Muscle of arm (tissue), 14 donors: ENCODE measurements at places on chromosomes 5 and 9. TPM values are rescaled to one million over a fixed set of nuclear protein-coding genes. Genes with fewer than 3 reads are reported as not detected.

The CMYA5 gene
- polyA plus RNA-seq, result 280 TPM

The ENTR1 gene
- 24.7 TPM for polyA plus RNA-seq

The GDA gene
- polyA plus RNA-seq, result 1.2 TPM

DNA sequence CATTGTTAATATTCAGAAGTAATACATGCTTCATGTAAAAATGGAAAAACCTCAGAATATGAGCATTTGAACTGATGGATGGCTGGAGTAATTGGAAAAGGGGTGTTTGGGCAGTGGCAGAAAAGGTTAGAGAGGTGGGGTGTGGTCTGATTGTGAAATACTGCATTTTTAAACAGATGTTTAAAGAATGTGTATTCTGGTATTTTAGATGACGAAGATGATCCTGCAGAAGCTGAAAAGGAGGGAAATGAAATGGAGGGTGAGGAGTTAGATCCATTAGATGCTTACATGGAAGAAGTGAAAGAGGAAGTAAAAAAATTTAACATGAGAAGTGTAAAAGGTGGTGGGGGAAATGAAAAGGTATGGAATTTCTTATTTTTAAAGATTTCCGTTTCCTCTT, 18.8 kb downstream of the DDX46 start:
- DNase-seq, result no peak

DNA sequence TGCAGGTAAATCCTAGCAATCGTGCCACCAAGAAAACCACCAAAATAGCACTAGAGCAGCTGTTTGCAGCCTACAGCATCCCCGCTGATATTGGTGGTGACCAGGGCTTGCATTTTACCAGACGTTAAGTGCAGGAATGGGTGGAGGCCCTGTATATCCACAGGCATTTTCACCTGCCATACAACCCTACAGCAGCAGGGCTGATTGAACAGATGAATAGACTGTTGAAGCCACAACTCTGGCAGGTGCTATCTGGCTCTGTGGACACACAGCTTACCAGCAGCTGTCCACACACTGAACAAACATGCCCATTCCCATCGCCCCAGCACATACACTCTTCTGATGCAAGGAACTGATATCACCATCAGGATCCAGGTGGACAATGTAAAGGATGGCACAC, 154.5 kb upstream of the APC start:
- DNase-seq, result no peak

- DNase-seq, result no peak
Measured at GRCh38 chr5:130110328-130110727, 206.1 kb downstream of the CHSY3 start.

DNA sequence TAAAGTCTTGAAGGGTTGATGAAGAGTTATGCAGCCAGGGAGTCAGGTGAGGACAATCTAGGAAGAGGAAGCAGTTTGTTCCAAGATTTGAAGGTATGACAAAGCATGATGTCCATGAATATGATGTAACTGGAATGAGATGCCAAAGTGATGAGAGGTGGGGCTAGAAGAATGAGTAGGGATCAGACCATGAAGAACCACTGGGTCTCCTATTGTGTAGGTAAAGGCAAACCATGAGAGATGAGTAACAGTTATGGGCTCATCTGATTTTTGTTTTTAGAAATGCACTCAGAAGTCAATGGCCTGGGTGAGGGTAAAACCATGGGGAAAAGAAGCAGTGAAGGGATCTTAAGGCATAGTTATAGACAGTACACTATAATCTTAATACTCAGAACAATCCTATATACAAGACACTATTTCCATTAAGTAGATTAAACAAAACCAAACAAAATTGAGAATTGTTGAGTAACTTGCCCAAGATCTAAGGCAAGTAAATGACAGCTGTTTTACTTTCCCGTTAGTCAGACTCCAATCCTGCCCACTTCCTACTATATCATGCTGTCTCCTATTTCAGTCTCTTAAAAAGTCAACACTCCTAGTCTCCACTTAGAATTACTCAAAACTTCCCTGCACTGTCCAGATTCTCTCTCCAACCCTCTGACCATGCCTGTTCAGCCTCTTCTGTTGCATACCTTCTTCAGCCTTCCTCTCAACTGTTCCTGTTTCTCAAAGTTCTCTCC, 393.8 kb upstream of the MEF2C start:
- no peak for DNase-seq

DNA sequence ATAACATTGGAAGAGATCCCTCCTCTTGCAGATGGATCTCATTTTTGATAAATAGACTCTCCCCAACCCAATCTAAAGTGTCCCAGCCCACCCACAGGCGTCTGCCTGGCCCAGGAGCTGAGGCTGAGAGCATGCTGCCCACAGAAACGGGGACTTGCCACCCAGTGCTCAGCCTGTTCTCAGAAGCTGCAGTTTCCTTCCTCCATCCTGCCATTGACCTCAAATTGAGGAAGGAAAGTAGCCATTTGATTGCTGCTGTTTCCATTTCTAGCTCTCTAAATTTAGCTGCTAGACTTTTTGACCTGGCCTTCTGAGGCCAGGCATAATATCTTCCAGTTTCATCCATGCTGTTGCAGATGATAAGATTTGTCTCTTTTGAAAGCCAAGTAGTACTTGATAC, 31.1 kb upstream of the FRMD3 start:
- no peak for DNase-seq
